ENCODE measurements at places on chromosomes 6 and 20.
A peak's percentile ranks its signal among the peaks of the same experiment; 100 is the strongest.

- ATAC-seq: no peak
Observed at GRCh38 chr6:127216810-127217789, 49.6 kb upstream of the RNF146 start.

- ATAC-seq: no peak
Observed at GRCh38 chr6:111716325-111716724, 110.6 kb upstream of the TRAF3IP2 start.

GRCh38 chr6:37338745-37339255, 15.0 kb upstream of the RNF8 start:
- no peak for ATAC-seq

DNA sequence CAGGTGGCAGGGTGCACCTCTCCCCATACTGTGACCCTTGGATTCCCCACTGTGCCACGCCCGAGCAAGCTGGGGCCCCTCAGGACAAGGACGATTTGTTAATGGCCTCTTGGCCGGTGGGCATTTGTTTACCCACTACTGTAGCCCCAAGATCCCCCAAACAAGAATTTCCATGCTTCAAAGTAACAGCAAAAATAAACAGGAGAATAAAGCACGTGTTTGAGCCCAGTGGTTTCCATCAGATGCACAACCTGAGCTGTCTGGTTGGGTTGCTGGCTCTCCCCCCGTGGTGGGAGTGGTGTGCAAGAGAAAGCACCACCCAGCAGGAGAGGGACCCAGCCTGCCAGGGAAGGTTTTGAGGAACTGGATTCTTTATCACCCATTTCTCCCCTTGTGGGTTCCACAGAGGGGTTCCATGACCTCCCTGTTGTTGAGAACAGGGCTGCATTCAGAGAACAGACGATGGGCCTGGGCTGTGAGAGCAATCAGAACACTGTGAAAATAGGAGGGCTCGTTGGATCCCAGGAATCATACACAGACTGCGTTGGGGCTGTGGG, 4.8 kb downstream of the CD93 start:
- no peak for ATAC-seq

DNA sequence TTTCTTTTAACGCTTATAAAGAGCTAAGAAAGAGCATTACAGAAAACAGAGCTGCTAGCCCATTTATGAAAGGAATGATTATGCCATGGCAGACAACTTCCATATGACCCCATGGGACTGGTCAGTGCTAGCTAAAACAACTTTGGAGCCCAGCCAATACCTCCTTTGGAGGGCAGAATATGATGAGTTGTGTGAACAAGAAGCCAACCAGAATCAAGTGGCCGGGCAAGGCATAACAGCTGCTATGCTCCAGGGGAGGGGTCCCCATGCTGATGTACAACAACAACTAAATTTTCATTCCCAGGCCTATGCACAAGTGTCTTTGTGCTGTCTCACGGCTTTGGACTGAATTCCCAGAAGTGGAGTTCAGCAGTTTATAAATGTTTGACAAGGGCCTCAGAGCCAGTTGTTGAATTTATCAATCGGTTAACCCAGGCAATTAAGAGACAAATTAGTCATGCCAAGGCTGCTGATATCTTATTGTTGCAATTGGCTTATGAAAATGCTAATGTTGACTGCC, 65.0 kb upstream of the ASCC3 start:
- ATAC-seq: no peak

GRCh38 chr20:19487420-19487819, 270.6 kb upstream of the RIN2 start:
- no peak for ATAC-seq

DNA sequence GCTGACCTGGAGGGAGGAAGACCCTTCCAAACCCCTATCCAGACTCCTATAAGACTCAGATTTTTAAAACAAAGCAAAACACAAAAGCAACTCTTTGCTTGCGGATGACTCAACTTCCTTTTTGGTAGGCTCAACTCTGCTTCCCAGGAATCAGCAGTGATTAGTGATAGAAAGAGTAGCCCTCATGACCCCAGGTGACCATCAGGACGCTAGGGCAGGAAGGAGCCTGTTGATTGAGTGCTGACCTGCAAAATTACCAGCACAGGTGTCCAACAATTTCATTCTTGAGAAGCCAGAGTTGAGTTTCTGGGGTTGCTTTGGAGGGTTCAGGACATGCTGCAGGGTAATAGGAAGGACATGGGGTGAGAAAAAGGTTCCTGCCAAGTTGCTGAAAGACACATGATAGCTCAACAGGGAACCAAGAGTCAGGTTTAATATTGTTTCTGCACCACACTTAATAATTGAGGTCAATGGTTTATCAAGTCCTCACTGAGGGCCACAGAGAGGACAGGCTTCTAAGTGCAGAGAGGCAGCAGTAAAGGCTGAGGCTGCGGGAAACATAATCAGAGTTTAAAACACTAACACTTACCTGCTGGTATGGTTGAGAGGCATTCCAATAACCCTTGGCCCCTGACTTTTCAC, 67.4 kb upstream of the BMP2 start:
- no peak for ATAC-seq

- peak; percentile 36 for ATAC-seq
Observed at GRCh38 chr6:118776607-118777549, 117.1 kb upstream of the ASF1A start.

DNA sequence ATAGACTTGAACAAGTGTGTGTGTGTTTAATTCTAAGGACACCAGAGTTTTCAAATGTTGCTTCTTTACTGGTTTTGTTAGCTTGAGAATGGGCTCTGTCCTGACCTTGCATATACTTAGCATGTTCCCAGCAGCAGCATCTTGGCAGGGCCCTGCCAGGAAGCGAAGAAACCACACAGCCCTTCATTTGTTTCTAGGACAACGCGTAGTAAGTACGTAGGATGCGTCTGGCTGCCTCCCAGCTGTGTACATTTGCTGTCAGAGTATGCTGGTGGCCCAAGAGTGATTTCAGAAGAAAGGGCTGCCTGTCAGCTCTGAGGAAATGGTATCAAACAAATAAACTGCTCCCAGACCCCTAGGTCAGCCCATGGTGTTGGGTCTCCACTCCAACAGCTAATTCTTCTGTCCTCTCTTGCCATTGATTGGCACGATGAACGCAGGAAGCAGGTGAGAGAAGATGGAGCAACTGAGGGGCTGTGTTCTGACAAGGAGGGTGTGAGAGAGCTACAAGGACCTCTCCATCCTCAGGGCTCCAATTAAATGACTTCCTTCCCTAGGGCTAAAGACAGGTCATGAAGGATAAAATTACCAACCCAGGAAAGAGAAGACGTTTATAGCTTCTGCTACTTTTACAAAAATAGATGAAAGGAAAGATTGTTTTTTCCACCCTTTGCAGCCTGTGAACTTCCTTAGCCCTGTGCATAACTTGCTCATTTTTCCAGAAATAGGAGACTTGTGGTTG, 55.9 kb upstream of the HDDC2 start:
- no peak for ATAC-seq

DNA sequence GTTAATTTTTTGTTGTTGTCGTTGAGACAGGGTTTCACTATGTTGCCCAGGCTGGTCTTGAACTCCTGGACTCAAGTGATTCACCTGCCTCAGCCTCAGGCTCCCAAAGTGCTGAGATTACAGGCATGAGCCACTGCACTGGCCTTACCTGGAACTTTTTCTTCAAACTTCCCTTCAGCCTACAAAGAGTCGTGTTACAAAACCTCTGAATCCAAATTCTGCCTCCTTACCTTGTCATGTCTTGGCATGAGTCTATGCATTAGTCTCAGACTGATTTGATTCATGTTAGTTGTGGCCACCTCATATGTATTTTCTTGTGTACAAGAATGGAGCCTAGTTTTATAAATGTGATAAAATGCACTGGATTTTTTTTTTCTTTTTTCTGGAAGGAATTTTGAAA, 172.1 kb downstream of the PRL start:
- ATAC-seq: no peak

DNA sequence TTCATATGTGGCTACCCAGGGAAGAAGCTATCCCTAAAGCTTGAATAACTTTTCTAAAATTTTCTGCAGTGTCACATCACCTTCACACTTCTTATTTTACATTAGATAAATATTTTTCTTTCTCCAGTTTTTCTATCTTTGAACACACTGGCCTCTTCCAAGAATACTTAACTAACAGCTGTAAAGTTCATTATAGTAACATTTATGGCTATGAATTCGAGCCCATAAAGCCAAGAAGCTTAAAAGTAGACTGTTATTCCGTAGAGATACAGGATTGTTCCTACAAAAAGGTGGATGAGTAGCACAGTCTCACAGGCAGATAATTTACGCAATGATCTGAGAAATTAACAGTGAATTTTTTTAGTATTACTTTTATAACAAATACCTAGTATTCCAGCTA, 55.7 kb upstream of the BMP5 start:
- no peak for ATAC-seq

- no peak for ATAC-seq
Observed at GRCh38 chr6:25010176-25010575, 74.4 kb upstream of the RIPOR2 start.

GRCh38 chr6:68544450-68544849, 90.6 kb upstream of the ADGRB3 start:
- ATAC-seq: no peak

DNA sequence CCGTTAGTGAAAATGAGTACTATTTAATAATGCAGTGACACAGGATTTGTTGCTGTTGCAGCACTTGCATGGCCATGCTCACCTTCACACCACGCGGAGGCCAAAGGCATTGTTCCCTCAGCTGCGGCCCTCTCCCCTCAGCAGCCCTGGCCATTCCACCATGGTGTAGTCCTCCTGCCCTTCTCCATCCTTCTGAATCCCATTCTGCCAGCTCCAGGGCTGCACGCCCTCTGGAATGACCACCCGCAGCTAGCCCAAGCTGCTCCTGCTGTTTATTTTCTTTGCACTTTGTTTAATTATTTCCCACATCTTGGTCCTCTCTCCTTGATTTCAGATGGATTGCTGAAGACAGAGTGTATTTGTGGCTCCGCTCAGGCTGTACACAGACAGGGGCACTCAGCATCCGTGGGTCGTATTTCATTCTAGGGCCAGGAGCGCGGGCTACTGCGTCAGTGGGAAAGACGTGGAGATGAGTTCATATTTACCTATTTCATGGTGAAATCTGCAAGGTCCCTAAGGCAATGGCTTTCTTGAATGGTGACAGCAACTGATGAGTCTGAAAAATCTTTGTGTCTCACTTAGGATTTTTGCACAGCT, 81.4 kb upstream of the DUSP22 start:
- no peak for ATAC-seq

DNA sequence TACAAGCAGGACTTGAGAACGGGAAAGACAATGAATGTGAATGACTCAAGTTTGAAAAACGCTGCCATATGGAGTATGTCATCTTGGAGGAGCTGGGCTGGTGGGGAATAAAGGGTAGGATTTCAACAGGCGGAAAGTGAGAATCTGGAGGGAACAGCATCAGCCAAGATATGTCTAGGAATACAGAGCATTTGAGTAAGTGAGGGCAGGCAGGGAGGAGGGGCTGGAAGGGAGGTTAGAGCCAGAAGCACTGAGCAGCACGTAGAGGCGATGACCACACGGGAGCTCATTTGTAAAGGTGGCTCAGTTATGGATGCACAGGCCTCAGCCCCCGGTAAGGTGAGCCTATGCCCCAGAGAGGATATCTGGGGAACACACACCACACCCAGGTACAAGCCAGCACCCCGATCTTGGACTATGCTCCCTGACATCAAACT, 115.1 kb downstream of the ZMYND8 start:
- ATAC-seq: peak; percentile 88

GRCh38 chr6:133817460-133818047, 71.4 kb upstream of the TCF21 start:
- ATAC-seq: no peak

DNA sequence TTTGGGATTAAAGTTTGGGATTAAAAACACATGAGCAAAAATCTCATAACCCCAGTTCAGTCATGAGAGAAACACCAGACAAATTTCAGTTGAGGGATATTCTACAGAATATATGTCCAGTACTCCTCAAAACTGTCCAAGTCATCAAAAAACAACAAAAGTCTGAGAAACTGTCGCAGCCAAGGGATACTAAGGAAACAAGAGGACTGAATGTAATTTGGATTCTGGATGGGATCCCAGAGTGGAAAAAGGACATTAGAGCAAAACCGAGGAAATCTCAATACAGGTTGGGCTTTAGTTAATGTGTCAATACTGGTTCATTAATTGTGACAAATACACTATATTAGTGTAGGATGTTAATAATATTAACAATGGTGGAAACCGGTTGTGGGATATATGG, 219.3 kb downstream of the BCKDHB start:
- ATAC-seq: no peak

GRCh38 chr6:40308533-40309306, 278.4 kb downstream of the LRFN2 start:
- ATAC-seq: peak; percentile 55

DNA sequence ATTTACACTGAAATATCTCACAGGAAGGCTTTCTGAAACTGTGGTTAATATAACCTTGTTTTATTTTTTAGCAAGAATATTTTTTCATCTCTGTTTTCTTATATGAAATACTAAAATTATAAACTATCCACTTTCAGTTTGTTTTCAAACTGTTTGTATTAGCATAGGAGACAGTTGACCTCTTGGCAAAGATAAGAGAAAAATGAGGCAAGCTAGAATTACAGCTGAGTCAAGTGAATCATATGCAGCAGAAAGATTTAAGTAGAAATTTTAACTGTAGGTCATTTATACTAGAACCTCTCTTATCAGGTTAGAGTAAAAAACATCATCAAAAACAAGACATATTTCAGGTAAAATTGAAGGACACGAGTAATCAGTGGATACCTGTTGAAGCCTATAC, 792.6 kb downstream of the PHF3 start:
- ATAC-seq: no peak

Measured in gastroesophageal sphincter (tissue), 4 donors.